ENCODE measurements at places on chromosomes 1 and 21.
A peak's percentile ranks its signal among the peaks of the same experiment; 100 is the strongest.

- DNase-seq: no peak
These were observed 22.1 kb upstream of the FAM43B start for GRCh38 chr1:20530306-20530705.

DNA sequence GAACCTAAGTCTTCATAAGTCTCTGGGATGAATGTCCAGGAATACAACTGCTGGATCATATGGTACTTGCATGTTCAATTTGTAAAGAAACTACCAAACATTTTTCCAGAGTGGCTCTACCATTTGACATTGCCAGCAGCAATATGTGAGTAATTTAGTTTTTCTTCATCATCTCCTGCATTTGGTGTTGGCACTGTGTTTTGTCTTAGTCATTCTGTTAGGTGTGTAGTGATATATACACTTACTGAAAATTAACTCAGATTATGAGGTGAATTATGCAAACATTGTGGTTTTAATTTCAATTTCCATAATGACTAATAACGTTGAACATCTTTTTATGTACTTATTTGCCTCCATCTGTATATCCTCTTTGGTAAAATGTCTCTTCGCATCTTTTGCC is 138.7 kb downstream of the LRRC40 start:
- DNase-seq: no peak

- DNase-seq: no peak
These were observed 399.8 kb downstream of the PLPP3 start for GRCh38 chr1:56179543-56179942.

GRCh38 chr1:147890177-147890790 is 12.3 kb upstream of the GJA8 start:
- DNase-seq: peak; percentile 3

GRCh38 chr1:198630863-198631262 is 8.0 kb upstream of the PTPRC start:
- no peak for DNase-seq

DNA sequence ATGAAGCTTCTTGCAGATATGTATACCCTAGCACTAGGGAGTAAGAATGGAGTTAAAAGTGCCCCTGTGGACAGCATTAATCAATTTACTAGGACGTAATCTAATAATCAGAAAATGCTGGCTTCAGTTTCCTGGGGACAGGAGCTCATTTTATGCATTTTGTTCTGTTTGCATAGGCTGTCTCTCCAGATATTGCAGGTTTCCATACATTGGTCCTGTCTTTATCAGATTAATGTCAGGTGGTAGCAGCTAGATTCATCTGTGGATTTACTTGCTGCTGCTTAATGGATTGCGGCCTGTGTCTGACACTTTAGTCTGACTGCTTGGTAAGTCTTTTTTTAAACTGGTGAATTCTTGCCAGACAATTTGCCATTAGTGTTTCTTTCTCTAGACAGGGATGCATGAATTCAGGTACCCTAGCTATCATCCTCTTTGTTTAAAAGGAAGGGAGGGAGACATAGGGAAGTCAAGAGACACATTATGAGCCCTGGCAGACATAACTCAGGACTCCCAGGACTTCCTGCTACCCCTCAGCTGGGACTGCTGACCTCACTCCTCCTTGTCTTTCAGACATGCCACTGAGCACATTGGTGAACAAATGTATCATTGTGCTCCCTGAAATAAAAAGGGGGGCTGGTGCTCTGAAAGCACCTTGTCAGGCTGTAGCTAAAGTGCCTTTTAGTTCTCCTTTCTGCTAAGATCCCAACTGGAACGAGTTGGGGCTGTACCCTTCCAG is 47.7 kb downstream of the NOS1AP start:
- DNase-seq: no peak

GRCh38 chr1:182038220-182038619 is 23.3 kb downstream of the ZNF648 start:
- no peak for DNase-seq

Measured in fibroblast of skin of left quadriceps (primary cell).